ENCODE measurements at places on chromosomes 6 and 20.

DNA sequence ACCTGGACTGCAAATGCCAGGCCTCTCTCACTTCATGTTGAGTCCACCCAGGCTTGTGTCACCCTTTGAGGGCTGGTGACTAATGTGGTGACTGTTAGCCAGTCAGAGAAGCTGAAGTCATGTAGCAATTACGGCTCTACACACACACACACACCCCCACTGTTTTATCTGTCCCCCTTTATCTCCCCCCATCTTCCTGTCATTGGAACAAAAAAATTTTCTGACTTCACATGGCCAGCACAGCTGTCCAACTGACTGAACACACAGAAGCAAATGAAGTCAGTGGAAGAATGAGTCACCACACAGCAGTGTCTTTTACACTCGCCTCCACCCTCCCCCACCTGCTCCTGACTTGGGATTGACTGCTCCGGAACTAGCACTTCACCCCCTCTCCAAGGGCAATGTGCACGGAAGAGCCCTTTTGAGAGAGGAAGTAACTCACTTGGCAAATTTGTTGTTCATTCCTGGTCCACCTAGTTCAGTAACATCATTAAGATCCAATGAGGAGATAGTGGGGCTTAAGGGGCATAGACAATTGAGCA is 198.0 kb downstream of the RNF144B start:
- no peak for DNase-seq

- DNase-seq = no peak
Observed at GRCh38 chr6:775863-776262, 82.9 kb upstream of the EXOC2 start.

DNA sequence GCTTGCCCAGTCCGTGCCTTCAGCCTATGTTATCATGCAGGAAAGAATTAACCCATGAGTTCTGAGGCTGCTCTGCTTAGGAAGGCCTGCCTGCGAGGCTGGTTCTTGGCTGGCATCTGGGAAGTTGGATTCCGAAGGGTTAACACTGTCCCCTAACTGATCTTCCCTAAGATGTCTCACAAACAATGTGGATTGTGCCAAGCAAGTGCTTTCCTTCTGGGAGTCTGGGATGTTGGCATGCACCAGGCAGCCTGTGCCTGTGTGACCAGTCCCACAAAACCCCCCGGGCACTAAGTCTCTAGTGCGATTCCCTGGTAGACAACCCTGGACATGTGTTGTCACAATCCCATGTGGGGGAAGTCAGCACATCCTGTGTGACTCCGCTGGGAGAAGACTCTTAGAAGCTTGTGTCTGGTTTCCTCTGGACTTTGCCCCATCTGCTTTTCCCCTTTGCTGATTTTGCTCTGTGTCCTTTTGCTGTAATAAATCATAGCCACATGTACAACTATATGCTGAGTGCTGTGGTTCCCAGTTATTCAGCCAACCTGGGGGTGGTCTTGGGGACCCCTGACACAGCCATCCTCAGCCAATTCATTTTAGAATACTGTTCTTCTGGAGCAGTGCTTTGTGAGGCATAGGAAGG is 83.8 kb downstream of the SLC22A23 start:
- no peak for DNase-seq

DNA sequence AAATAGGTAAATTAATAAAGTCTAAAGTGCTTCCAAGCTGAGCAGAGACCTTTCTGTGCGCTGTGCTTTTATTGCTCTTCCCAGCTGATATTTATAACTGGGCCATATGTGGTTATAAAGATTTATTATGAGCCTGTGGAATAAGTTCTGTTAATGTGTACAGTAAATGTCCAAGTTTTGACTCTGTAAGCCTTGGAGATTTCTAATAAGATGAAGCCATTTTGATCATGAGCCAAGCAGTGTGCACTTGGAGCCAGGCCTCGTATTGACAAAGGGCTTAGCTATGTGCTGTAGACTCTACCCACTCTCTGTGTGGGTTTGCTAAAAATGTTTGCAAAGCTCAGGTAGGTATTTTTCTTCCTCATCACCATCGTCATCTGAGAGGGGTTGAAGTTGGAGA is 361.1 kb downstream of the FOXA2 start:
- no peak for DNase-seq

DNA sequence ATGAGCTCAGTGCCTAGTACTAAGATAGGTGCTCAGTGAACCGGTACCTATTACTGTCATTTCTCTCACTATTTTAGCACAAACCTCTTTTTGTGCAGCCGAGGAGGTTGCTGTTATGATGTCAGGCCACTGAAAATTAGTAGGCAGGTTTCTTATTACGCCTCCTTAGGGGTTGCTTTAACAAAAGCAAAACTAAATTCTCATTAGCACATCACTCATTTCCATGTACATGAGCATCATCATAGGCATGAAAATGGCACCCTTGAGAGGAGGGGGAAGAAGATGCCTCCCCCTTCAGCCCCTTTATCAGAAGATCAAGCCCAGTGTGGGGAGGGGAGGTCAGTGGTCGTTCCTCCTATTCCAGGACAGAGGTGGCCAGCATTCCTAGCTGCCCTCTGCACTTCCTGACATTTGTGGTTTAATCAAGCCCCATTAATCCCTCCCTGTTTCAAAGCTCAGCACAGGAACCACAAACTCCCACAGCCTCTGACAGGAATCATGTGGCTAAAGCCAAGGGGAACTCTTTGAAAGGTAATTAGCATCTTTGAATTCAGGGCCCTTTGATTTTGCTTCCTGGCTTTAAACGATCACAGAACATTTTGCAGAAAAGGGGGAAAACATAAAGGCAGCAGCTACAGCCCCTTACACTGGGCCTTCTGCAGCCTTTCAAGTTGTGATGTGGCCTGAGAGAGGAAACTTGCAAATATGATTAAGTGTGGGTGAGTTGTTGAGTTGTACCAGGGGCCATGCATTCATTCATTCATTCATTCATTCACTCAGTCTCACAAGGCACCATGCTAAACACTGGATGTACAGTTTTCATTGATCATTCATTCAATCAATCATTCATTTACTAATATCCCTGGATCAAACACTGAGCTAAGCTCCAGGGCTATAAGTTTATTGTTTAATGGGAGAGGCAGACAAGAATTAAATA is 31.9 kb upstream of the PSMF1 start:
- no peak for DNase-seq

GRCh38 chr6:112366695-112367553 is 19.8 kb downstream of the RFPL4B start:
- no peak for DNase-seq

DNA sequence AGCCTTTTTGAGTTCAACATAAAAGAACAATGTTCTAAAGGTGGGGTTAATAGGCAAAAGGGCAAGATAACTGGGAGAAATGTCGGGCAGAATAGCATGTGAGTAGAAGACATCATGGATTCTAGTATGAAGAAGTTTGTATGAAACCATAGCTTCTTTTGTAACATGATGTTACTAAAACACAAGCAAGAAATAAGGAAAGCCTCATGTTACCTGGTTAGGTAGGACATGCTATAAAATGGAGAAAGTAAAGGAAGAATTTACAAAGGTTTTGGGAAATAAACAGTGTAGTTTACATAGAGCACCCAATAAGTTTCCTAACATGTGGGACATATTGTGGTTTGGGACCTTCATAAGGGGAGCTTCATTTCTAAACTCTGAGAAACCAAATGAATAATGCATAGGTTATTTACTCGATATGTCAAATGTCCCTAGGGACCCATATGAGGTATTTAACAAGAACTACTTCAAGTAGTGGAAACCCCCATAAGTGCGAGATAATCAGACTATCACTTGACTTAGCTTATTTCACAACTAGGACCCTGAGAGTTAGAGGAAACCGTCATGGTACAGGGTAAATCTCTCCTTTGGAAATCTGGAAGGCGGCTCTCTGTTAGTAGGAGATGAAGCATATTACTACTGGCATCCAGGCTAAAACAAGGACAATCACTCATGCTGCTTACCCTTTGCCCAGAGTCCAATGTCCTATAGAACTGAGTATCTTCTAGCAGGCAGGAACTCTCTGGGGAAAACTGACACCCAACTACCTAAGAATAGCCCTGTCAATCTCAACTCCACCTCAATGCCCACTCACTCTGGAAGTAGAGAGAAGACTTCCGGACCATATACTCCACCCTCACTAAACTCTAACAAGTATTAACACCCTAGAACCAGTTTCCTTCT is 57.5 kb downstream of the ILRUN start:
- DNase-seq = no peak

GRCh38 chr6:49576618-49577017 is 26.1 kb downstream of the C6orf141 start:
- DNase-seq = no peak

GRCh38 chr6:24906314-24906713 is 29.4 kb downstream of the RIPOR2 start:
- DNase-seq = no peak

DNA sequence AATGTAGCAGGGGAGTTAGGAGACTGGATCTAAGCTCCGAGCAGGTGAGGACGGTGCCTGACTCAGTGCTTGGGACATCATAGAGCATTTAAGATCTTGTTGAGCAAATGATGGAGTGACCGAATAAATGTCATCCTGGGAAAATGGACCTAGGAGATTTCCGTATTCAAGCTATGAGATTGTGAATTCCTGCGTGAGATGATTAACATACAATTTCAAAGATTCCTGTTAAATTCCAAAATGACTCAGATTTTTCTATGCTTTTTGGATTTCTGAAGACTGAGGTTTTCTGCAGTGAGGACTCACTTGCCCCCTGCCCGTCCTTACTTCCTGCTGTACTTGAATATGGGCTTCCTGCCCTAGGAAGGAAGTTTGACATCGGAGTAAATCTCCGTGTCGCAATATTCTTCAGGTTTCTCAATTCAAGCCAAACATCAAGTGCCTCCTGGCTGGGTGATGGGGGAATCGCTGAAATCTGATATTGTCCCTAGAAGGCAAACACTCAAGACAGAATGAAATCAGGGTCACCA is 5.2 kb downstream of the SYTL3 start:
- DNase-seq = no peak

GRCh38 chr20:23679133-23680092 is 9.4 kb downstream of the CST4 start:
- no peak for DNase-seq

GRCh38 chr6:36314221-36315014 is 22.3 kb downstream of the BNIP5 start:
- DNase-seq = no peak

DNA sequence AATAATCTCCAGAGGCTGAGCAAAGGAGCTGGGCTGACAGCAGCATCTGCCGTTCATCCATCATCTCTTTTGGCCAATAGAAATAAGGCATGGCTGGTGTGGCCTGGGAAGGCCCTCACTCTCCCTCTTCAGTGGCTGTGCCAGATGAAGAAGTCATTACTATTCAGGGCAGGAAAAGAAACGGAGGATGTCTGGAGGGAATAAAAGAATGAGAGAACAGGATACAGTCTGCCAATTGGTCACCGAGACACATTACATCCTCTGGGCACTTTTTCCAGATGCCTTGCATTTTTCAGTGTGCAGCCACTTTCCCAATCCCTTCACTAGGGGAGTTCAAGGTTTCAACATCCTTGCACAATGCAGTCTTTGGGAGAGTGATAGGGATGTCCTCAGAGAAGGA is 32.2 kb upstream of the VGLL2 start:
- DNase-seq = no peak

GRCh38 chr6:6600875-6601274 is 12.4 kb downstream of the LY86 start:
- no peak for DNase-seq

DNA sequence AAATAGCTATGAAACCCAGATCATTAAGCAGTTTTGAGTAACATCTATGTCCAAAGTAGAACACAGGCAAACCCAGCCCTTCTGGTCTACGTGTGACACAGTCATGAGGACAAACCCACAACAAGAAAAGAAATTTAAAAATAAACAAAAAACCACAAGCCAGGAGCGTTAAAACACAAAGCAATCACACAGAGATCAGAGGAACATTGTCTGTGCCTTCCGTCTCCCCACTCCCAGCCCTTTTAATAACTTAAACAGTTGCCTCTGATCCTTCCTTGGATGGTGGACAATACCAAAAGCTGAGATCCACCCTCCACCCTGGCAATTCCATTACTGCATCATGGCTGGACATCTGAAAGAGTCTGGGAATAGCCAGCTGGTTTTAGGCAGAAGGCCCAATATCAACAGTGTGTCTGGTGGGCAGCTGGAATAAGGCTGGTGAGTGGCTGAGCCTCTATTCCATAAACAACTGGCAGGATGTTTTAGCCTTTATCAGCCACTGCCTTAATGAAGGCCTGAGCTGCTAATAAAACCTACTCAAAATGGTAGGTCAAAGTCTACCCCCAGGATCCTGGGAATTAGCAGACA is 15.7 kb upstream of the LAMA4 start:
- DNase-seq = no peak

GRCh38 chr6:31152781-31153180 is 4.8 kb downstream of the CCHCR1 start:
- no peak for DNase-seq

GRCh38 chr6:143139239-143139784 is 78.6 kb downstream of the AIG1 start:
- DNase-seq = no peak

- DNase-seq = no peak
Observed at GRCh38 chr6:11604215-11604614, 66.7 kb downstream of the TMEM170B start.

DNA sequence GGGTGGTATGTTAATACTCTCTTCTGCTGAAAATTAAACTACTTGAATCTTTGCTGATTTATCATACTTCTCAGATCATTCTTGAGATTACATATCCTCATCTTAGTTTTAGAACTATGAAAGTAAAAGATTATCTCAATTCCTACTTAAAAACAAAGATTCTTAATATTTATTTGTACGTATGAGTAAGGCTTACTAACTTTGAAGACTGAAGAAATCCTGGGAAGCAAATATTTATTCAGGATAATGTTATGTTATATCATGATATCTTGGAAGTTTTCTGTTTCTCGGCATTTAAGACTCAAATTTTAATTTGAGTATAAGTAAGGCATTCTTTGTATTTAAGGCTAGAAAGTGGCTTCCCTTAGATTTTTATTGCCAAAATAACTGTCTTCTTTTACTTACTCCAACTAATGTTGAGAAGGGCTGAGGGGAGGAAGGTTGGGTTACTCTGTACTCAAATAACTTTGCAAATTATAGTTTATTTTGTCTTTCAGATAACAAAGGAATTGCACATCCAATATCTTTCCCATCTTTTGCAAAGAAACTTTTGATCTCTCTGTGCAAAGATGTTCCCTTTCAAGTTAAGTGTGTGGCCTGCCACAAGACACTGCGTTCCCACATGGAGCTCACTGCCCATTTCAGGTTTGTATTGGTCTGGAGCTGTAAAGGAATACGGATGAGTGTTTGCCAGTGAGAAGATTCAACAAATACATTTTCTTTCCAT is 30.5 kb upstream of the BAG2 start:
- DNase-seq = no peak

GRCh38 chr6:48476257-48476656 is 365.3 kb upstream of the PTCHD4 start:
- no peak for DNase-seq

DNA sequence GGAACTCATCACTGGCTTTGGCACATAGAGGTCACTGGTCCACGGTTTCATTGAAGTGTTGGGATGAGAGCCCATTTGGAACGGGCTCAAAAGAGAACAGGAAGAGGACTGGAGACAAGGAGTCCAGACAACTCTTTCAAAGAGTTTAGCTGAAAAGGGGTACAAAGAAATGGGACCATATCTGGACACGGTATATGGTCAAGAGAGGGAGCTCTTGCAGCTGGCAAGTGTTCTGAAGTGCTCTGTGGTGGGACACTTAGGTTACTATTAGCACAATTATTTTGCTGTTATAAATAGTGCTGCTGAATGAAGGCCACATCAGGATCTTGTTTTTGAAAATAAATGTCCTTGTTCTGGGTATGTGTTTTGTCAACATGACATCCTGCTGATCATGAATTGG is 4.6 kb downstream of the SGK2 start:
- no peak for DNase-seq
